ENCODE measurements at places on chromosomes 7 and 10. TPM values are rescaled to one million over a fixed set of nuclear protein-coding genes. Genes with fewer than 3 reads are reported as not detected.

The PNLIPRP2 gene
- not detected for total RNA-seq

The KIF11 gene
- 6.2 TPM for total RNA-seq

The PRF1 gene
- total RNA-seq: 79.6 TPM

The RBM20 gene
- total RNA-seq: 0.14 TPM

The GIMAP1 gene
- total RNA-seq: 16.4 TPM

The PTPRN2 gene
- 18.2 TPM for total RNA-seq

The DDC gene
- total RNA-seq: not detected

The AGR3 gene
- total RNA-seq: not detected

The FEZF1 gene
- not detected for total RNA-seq

- no peak for DNase-seq
Observed at GRCh38 chr7:116790025-116790424, 72.4 kb upstream of the CAPZA2 start.

DNA sequence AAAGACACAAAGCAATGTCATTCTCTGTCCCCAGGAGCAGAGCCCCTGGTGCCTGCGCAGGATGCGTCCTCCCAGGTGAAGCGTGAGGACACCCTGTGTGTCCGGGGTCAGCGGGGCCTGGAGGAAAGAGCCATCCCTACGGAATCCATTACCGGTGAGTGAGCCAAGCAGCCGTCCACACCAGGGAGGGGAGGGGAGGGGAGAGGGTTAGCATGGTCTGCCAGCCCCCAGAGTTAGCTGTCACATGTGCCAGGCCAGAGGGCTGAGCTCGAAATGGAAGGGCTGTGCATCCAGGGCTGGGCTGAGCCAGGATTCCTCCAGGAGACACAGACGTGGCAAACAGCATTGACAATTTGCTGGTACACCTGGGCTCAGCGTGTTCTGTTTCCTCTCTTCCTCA lies 15.2 kb downstream of the ZNF282 start:
- no peak for DNase-seq

DNA sequence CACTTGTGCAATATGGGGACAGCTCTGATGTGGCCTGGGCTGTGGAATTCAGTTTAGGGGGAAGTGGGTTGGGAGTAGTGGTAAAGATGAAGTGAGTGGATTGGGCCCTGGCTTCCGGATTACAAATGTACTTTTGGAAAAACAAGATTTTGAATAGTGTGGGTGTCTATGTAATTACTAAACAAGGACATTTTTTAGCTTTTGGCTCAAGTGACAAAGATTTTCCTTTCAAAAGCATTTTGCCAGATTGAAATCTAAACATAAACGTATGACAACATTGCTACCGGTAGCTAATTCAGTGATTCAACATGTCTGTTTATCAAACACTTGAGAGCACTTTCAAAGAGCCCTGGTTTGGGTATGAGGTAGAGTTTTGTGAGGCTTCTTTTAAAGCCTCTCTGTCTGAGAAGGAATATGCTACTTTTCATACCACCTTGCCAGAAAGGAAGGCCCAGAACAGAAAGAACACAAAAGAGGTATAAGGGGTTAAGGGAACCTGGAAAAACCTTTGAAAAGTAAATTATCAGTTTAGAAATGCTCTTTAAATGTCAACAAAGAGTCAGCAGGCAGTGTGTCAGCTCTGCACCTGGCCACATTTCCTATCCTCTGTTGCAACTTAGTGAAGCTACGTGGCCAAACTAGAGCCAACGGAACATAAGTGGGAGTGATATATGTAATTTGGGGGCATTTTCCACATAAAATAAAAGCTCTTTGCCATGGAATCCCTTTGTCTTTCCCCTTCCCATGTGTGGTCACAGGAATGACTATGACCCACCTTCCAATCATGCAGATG lies 516.1 kb downstream of the NRG3 start:
- DNase-seq: no peak

- DNase-seq: no peak
Observed at GRCh38 chr7:70787771-70788170, 344.2 kb upstream of the GALNT17 start.

DNA sequence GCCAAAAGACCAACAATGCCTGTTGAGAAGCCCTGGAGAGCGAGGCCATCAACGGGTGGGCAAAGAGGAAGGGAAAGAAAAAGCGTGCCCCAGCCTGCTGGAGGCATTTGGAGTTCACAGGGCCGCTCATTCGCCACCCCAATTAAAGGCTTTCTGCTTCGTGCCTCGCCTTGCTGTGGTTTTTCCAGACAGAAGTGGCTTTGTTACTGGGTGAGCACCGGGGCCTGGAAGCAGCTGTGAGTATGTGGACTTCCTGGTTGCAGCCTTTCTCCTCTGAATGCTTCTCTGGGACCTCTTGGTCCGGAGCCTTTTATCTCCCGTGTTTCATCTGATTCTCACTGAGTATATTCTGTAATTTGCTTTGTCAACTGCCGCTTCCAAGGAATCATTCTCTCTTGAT lies 118.1 kb upstream of the EGR2 start:
- DNase-seq: no peak

DNA sequence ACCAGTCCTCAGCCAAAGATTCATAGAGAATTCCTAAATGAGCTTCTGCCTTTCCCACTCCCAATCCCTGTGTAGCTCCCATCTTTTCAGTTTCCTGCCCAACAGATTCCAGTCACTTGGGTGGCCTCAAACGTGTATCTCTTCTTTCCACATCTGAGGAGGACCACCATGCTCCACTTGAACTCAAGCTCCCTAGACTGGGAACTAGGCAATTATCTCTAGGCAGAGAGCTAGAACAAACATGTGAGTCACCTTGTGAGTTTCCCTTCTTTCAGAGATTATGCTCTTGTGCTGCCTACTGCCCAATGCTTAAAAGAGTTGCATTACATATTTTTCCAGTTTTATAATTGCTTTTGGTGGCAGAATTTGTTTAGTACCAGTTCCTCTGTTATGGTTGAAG lies 178.0 kb downstream of the MDFIC start:
- DNase-seq: no peak

DNA sequence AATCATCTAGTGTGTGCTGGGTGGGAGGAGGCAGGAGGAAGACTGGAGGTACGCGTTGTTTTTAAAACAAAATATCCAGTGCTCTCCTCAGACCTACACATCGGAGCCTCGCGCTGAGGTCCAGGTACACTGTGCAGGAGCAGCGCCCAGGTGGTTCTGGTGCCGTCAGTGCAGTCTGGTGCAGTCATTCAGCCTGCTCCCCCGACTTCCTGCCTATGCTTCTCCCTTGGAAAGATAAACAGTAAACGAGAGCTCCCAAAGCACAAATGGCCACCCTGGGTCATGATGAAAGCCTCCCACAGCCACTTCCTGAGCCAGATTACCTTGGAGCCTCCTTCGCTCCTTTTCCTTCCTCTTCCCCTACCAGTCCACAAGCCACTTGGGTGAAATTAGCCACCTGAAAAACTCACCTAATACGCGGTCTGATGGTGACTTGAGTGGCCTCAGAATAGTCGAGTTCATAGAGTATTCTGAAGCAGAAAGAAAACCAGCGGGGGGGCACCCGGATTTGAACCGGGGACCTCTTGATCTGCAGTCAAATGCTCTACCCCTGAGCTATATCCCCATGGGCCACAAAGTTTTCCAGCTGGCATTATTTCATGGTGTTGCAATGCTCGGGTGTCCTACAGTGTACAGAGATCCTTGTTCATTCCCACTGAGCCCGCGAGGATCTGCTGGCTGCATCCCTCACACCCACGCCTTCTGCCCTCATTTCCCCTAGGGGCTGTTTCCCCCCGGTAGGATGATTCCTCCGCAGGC lies 82.5 kb downstream of the ZNF467 start:
- no peak for DNase-seq

- DNase-seq: no peak
Observed at GRCh38 chr7:100353685-100354330, 4.1 kb upstream of the PILRB start.

GRCh38 chr7:1676550-1677078 lies 6.5 kb downstream of the ELFN1 start:
- peak; percentile 62 for DNase-seq

- no peak for DNase-seq
Observed at GRCh38 chr10:125479059-125479458, 203.9 kb downstream of the TEX36 start.

Data from spleen (tissue), 13 donors.